ENCODE measurements at places on chromosomes 5 and 9. TPM values are rescaled to one million over a fixed set of nuclear protein-coding genes. Genes with fewer than 3 reads are reported as not detected.

Gene LVRN
- 6.1 TPM for polyA plus RNA-seq

DNA sequence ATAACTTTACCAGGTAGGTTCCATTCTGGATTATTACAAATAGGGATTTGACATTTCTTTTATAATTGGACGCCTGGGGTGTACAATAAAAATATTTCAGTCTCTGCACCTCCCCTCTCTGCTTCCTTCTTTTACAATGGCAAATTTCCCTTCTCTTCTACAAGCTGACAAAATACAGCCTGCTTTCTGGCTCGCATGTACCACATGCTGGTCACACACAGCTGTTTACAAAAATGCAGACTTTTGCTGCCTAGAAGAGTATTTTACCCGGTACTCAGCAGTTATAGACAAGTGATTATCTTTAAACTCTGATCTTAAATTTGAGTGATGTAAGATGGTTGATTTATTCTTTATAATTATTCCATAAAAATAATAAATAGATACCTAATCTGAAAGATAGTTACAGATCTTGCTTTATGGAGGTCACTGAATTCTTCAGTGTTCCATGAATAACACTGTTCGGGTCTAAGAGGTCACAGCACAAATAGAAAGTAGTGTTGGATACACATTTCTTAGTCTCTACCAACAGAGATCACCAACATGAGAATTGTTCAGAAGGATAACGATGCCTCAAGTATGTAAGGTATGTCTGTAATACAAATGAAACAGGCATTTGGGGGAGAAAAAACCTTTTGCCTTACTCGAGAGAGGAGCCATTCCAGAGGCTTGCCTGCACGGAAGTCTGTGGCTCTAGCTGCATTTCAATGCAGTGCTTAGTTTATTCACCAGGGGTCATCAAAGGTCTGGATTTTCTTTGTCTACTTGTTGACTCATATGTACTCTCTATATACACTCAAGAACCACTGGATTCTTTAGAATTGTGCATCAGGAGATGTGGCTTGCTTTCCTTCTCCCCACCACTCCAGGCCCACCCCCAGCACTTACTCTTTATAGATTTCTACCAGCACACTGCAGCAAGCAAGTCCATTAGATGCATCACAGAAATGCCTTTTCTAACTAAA, 206.6 kb upstream of the RFX3 start:
- peak; percentile 91 for DNase-seq

Gene SEC24A
- 19.0 TPM for polyA plus RNA-seq

GRCh38 chr5:139809331-139809810, 13.8 kb downstream of the PSD2 start:
- DNase-seq, result no peak

DNA sequence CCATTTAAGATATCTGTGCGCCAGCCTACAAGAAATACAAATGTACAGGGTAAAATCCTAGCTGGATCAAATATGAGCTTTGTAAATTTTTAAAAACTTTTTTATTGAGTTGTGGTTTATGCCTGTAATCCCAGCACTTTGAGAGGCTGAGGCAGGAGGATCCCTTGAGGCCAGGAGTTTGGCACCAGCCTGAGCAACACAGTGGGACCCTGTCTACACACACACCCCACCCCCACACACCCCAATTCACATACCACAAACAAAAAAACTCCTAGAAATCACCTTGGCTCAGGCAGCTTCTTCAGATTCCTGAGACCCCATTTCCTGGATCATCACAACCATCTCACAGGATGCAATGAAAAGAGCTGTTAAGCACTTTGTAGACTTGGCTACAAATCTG, 46.4 kb downstream of the CDK7 start:
- DNase-seq, result no peak

DNA sequence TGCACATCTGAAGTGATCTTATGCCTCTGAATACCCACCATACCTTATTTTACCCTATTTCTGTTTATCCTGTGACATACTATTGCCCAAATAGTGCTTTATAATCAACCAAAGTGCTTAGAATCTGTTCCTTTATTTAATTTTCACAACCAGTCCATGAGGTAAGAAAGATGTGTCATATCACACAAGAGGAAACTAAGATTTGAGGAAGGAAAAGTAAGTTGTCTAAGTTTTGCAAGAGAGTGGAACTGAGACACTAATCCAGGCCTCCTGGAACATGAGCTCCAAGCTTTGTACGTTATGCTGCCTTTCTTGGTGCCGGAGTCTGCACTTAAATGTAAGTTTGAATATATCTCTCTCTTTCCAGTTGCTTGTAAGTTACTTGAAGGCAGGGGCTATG, 17.2 kb downstream of the KDM3B start:
- no peak for DNase-seq

- DNase-seq, result peak; percentile 23
These were observed 72.2 kb upstream of the TNFSF8 start for GRCh38 chr9:115002371-115003120.

DNA sequence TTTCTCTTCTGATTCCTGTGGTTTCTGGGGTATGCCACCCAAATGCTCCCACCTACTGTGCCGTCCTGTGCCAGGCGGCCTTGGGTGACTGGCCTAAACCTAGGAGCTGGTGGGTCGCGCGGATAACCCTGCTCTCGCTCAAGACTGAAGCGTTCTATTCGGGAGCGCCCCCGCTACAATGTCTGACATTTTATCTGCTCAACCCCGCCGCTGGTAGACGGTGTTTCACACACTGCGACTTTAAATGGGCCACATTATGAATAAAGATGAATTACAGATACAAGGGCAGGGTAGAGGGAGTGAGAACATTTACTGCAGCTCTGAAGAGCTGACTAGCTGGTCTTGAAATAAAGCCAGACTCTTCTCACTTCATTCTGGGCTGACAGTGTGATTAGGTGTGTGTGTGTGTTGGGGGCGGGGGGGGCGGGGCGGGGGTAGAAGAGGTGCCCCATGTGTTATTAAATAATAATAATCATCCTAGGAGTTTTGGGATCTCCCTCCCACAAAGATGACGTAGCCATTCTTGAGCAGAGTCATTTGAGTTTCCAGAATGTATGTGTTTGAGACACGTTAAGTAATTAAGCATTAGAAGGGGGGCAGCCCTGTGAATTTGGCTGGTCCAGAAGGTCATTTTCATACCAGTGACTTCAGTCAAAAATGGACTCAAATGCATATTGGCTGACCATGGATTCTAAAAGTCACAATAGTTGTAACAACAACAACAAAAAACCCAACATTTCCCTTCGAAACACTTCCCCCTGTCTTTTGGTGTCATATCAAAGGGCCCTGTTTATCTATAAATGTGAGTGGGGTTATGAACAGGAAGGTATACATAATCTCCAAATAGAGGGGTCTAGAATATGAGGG, 1.0 kb upstream of the PTCH1 start:
- no peak for DNase-seq

Gene TMEM174
- polyA plus RNA-seq, result not detected

- DNase-seq, result peak; percentile 29
These were observed 21.2 kb downstream of the OTULIN start for GRCh38 chr5:14685757-14686156.

DNA sequence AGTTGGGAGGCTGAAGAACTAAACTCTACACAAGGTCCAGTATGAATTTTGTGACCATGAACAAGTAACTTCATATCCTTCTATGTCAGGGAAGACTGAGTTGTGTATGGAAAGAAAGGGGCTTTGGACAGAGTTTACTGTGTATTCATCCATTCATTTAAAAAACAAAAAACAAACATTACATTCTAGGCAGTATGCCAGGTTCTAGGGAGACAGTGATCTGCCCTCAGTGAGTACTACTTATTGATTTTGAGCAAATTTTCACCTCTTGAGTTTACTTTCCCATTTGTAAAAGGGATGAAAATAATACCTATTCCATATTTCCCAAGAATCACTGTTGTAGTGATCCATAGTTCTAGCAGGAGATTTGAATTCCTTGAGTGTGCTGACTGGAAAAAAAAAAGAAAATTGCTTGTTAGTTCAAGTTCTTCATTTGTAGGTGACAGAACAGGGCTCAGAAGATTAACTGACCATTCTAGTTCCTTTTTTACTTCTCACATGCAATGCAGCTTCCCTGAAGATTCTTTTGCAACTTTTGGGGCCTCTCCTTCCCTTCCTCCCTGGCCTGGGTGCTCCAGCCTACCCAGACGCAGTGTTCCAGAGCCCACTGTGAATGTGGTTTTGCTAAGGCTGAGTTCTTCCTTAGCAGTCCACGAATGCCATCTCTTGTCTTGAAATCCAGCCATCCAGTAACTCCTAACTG, 2.6 kb upstream of the GAPVD1 start:
- peak; percentile 27 for DNase-seq

- DNase-seq, result no peak
These were observed 553.3 kb upstream of the SGCD start for GRCh38 chr5:155773680-155774079.

- DNase-seq, result no peak
These were observed 929.9 kb downstream of the TLE4 start for GRCh38 chr9:80501635-80502034.

GRCh38 chr9:123964761-123965160, 34.8 kb upstream of the DENND1A start:
- DNase-seq, result no peak

Gene TGFBR1
- polyA plus RNA-seq, result 22.6 TPM

GRCh38 chr5:137054335-137054734, 444.8 kb downstream of the SPOCK1 start:
- DNase-seq, result no peak

Gene BRINP1
- polyA plus RNA-seq, result 0.20 TPM

DNA sequence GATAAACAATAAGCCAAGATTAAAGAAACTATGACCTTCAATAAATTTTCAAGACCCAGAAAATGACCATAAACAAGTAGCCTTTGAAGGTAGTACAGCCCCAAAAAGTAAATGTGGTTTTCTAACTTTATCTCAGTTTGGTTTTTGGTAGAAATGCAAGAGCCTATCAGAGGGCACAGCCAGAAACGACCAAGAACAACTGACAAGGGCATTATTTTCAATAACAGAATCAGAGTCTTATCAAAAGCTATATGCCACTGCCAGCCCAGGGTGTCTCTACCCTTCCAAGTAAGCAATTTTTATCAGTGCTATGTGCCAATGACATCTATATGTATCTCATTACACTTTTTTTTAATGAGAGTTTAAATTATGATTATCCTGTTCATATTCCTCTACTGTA, 11.8 kb upstream of the SPINK6 start:
- no peak for DNase-seq

DNA sequence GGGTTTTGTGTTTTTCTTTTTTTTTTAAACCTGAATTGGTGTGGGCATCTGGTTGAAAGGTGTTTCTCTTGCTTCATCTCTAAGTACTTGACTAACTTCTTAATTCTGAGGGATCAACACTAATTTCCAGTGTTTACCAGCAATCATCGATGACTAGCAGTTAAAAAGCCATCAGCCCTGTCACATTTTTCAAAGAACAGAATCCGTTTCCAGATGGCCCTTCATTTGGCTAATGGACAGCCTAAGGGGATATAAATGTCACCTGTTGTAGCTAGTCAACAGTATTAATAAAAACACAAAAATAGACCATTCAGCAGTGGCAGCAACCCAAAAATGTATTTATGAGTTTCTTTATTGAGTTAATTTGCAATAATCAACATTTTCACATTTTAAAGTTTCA, 1076.5 kb downstream of the MAT2B start:
- DNase-seq, result no peak

DNA sequence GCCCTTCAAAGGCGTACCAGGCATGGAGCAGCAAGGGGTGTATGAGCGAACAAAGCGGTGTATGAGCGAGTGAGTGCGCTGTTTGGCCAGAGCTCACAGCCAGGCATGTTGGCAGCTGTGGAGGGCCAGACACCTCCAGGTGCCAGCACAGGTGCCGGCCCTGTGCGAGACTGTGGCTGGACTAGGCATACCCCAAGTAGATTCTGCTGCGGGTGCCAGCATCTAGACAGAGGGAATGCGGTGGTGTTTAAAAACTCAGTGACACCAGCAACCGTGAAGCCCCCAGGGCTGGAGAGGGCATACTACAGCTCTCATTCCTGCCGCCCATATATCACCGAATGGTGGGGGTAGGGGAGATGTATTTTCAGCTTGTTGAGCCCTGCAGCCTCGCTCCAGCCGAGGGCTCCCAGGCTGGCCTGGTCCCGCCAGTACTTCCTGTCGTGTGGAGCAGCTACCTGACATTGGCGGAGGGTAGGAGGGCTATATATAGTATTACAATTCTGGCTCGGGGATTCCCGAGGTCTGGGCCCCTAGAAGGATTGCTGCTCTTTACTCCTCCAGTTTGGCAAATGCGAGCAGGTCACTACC, 1829.6 kb upstream of the NUDT12 start:
- no peak for DNase-seq

- DNase-seq, result no peak
These were observed 60.2 kb downstream of the MLLT3 start for GRCh38 chr9:20562051-20562450.

Gene PHPT1
- polyA plus RNA-seq, result 112 TPM

DNA sequence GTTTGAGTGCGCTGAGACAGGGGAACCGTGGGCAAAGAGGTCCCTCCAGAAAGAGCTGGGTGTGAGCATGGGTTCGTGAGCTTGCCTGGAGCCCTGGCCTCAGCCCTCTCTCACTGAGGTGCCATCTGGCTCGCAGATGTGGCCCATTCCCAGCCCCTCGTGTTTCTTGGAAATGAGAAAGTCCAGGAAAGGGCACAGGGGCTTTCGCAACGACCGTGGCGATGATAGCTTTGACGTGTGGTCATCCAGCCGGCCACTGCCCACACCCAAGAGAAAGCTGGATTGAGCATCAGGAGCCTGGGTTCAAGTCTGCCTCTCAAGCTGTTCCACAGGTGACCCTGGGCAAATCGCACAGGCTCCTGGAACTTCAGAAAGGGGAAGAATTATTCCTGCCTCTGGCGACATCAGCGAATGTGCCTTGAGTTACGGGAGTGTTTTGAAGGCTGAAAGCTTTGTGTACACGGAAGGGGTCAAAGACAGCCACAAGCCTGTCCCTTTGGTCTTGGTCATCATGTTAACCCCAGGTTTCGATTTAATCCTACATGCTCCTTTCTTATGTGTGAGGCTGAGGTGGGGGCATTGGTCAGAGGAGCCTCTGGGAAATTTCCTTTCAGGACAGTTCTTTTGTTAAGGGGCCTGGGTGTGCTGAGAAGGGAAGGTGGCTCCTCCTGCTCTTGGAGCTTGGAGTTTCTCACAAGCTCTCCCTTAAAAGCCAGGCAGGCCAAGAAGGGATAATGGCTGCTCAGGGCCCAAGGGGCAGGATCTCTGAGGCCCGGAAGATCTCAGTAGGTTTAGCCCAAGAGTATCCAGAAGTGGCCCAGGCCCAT, 41.7 kb upstream of the IL17B start:
- DNase-seq, result no peak

GRCh38 chr5:35212122-35212982, 17.9 kb downstream of the PRLR start:
- no peak for DNase-seq

DNA sequence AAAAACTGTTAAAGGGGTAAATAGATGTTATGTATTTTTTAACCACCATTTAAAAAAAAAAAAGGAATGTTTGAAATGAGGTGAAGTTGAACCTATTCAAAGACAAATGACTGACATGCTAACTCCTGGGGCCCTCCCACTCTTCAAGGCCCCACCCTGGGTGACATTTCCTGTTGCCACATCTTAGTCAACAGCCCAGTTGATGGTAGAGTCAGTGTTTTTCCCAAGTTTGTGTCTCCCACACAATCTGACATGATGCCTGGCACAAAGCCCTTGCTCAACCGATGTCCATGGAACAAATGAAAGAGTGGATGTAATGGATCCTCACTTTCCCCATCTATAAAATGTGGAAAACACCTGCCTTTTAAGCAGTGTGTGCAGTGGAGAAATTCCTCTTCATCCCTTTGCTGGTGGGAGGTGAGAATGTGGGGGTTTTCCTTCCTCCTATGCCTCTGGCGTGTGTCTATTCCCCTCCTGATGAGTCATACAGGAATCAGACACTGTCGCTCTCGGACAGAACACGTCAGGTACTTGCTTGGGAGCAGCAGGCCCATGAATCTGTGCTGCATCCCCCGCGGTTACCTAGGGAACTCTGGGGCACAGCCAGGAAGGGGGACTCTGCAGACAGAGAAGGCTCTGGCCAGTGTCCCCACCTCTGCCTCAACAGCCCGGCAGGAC, 13.7 kb upstream of the ADRA1B start:
- DNase-seq, result no peak

Gene ADAMTS16
- 6.8 TPM for polyA plus RNA-seq

Measured in muscle of back (tissue), 13 donors.